ENCODE measurements at places on chromosomes 5 and 9.

DNA sequence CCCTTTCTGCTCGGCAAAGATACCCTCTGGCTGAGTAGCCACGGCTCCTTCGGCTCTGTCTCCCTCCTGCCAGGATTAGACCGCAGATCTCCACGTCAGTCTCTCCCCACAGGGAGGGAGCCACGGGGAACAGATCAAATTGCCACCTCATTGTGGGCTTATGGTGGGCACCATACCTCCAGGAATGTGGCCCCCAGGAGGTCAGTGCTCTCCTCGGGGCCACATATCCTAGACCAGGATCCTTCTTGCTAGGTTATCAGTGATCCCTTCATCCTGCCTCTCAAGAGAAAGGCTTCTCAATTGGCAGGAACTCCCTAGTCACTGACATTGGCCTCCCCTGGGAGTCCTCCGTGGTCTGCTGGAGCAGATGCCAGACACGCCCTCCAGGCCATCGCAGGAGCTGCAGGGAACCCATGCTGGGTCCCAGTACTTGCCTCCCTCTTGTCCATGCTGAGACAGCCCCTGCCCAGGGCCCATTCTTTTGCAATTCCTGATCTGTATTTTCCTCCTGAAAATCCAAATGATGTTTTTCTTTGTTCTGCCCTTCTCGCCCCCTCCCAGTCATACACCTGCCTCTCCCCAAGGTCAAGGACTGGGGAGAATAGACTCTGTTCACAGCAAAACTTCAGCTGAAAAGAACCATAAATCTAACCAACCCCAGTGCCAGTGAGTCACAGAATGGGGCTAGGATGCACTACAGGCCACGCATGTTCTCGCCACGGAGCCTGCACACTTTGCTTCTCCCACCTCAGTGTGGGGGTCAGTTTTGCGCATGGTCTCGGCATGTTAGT is 31.6 kb upstream of the ENHO start:
- DNase-seq, result no peak

- no peak for DNase-seq
These were observed 468.4 kb downstream of the PTPRD start for GRCh38 chr9:10144355-10144754.

- no peak for DNase-seq
These were observed 146.1 kb downstream of the GAS1 start for GRCh38 chr9:86801246-86801645.

DNA sequence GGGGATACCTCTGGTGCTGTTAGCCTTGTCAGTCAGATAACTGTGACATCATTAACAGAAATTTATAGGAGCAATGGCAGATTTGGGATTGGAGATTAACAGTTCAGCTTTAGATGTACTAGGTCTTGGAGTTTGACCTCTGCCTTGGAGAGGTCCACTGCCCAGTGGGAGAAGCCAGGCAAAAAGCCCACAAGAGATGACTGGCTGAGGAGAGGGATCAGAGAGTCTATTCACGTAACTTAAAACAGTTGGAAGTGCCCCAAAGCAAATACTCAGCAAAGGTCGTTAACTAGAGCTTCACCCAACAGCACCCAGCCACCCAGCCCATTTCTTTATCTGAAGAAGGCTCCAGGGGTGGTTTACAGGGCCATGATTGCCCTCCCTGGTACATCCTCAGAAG is 232.7 kb upstream of the PPP1R2B start:
- DNase-seq, result no peak

- DNase-seq, result no peak
These were observed 2023.6 kb upstream of the CDH6 start for GRCh38 chr5:29169886-29170285.

Data from NCI-H1930 (cell line).